B cell (primary cell): ENCODE measurements at places on chromosomes 12 and 14.
A peak's percentile ranks its signal among the peaks of the same experiment; 100 is the strongest.

DNA sequence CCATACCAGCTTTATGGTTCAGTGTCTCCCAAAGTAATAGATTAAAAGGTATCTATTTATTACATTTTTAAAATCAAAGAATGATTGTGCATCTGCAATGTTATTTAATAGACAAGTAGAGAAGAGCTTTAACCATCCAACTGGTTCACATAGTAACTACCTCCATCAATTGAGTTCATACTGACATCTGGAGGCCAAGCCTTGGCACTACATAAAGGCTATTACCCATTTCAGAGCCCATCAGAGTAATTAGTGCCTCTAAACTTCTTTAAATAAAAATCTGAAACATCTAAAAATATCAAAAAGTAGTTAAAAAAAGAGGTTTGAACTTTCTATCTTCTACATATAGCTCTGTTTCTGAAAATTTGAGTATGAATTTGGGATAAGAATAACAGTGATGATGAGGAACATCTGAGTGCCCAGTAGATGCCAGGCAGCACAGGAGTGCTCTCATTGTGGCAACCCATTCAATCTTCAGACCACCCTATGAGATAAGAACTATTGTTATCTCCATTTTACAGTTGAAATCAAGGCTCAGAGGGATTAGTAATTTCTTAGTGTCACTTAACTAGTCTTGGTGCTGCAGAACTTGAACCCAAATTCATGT lies 132.9 kb upstream of the DAAM1 start:
- DNase-seq: peak; percentile 34

GRCh38 chr14:56247495-56248200 lies 129.4 kb downstream of the PELI2 start:
- no peak for DNase-seq

DNA sequence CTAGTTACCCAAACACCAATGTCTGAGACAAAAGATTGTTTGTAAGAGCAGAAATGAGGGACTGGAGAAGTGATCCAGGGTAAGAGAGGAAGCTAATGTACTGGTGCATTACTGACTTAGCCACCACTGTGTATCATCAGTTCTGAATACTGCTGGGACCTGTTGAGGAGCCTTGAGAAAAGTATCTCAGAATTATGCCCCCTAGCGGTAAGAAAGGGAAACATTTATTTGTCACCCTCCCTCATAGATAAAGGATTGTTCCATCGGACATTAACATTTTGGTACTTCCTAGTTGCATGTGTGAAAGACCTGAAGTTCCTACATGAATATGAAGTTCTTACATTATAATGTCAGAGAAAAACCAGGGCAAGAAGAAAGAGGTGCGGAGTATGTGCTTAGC lies 612.5 kb downstream of the FSCB start:
- DNase-seq: peak; percentile 21

- no peak for DNase-seq
These were observed 387.3 kb downstream of the LRIG3 start for GRCh38 chr12:58532855-58533608.

- DNase-seq: no peak
These were observed 48.3 kb upstream of the PARP11 start for GRCh38 chr12:3921526-3921925.

DNA sequence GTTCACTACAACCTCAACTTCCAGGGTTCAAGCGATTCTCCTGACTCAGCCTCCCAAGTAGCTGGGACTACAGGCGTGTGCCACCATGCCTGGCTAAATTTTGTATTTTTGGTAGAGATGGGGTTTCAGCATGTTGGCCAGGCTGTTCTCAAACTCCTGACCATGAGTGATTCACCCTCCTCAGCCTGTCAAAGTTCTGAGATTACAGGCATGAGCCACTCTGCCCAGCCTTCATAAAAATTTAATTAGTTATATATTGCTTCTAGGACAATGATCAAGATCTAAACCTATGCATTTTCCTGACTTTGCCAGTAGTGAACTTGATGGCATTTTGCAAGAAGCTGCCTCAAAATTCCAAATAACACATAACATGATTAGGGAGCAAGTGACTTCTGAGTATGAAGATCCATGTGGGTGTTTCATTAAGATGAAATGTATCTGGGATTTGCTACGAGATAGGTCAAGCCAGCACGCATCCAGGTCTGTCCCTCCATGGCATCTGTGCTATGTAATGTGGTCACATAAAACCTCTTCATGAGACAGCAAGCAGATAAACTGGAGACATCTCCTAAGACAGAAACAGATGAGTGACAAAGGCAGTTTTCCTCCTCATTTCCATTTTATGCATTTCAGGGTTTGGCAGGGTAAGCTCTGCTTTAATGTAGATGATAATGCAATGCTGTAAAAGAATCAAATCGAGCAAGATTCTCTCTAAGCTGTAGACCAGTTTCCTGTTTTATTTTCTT lies 319.4 kb upstream of the ATP2B1 start:
- DNase-seq: no peak

GRCh38 chr12:130070126-130070611 lies 92.1 kb upstream of the FZD10 start:
- no peak for DNase-seq
